COLO829 (cell line): ENCODE measurements at places on chromosomes 7 and 10.

DNA sequence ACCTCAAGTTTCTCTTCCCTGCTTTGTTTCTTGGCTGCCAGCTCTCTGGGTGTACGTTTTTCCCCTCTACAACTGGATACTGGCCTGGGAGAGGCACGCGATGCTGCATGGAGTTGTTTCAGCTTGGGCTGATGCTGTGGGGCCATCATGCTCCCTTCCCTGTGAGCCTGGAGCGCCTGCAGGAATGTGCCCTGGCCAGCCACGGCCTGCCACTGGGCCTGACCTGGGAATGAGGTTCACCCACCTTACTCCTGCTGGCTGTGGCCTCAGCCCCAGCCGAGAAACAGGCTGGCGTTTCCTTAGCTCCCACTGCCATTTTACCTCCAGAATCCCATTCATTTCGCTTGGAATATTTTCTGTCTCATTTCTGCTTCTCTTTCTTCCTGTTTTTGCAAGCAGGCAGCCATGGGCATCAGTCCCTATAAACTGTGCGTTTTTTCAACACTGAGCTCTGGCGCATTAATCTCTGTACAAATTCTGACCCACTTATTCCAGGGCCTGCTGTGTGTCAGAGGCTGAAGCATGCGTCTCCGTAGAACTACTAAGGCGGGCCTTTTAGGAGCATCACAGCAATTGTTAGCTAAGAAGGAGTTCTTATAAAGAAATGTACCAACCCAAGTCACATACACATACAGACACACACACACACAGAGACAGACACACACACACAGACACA lies 57.9 kb downstream of the GATA3 start:
- DNase-seq = no peak

- DNase-seq = no peak
Measured at GRCh38 chr7:51102828-51103227, 213.8 kb downstream of the COBL start.

- DNase-seq = no peak
Measured at GRCh38 chr7:117802660-117803059, 70.6 kb downstream of the CTTNBP2 start.

- peak; percentile 1 for DNase-seq
Measured at GRCh38 chr10:62348029-62348428, 26.1 kb upstream of the ZNF365 start.
